A172 (cell line): ENCODE measurements at places on chromosomes 11 and 22. TPM values are rescaled to one million over a fixed set of nuclear protein-coding genes. Genes with fewer than 3 reads are reported as not detected.

DNA sequence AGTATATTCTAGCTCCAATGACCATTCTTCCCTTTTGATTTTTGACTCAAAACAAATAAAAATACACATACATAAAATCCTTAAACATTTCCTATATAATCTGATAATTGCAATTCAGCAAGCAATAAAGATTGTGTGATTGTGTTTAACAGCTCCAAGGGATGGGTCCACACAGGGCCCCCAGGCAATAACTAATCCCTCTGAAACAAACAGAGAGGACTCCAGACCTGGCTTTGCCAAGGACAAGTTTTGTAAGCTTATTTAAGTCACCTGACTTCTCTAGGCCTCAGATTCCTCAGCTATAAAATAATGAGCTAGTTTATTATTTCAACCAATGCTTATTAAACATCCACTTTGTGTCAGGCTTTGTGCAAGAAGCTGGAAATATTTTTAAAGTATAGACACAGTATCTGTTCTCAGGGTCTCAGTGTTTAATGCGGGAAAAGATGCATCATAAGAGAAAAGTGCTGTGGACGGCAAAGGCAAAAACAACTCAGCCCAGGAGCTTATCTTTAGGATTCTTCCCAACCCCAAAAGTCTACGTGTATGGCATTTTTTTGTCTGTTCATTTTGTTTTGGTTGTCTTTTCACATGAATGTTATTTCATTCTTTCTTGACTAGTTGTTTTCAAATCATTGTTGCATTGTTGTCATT, 20.1 kb downstream of the FZD4 start:
- no peak for DNase-seq

GRCh38 chr11:107732689-107733051, 20.8 kb upstream of the SLN start:
- DNase-seq: no peak

Gene PIH1D2
- total RNA-seq: 3.3 and 3.4 TPM in 2 replicates

DNA sequence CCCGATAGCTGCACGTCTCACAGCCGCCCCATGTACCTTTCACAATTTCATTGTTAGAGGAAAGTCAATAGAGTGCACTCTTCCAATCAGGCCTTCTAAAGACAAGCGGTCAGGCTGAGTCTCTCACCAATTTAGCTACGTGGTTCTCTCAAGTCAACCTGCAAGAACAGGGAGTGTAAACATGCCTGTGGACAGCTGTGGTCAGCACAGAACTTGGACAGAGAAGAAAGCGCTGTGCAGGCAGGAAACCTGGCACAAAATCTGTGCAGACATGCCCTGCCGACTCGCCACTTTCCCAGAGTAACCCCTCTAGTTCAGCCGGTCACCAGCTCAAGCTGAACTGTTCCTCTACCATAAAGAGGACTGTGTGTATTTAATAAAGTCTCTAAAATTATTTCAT, 39.5 kb downstream of the CHKA start:
- DNase-seq: no peak

DNA sequence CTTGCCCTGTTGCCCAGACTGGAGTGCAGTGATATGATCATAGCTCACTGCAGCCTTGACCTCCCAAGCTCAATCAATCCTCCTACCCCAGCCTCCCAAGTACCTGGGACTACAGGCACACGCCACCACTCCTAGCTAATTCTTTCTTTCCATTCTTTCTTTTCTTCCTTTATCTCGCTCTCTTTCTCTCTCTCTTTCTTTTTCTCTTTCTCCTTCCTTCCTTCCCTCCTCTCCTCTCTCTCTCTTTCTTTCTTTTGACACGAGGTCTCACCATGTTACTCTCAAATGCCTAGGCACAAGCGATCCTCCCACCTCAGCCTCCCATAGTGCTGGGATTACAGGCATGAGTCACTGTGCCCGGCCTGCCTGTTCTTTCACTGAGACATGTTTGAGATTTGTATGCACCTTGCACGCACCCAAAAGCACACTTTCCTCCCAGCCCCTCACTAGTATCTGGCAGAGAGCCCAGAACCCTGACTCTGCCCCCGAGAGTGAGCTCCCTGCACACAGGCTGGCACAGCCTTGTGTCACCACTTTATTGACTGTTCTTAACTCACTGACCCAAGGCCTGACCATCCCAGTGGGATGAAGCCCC, 56.8 kb downstream of the CD6 start:
- DNase-seq: no peak

Gene KRTAP5-11
- not detected in 2 replicates for total RNA-seq

DNA sequence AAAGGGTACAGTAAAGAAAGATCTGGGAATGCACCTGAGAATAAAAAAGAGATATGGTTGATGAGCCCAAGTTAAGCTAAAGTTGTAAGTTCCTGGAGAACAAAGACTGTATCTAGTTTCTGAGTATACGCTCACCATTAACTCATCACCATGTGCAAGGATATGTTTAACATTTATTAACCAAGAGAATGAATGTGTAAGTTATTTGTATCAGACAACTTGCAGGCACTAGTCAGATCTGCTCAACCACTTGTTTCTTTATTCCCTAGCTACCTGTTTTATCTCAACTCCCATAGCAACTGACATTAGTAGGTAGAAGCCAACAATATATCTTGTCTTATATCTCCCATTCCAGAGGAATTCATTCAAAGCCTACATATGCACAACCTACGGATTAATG, 74.9 kb upstream of the KCNA4 start:
- no peak for DNase-seq

GRCh38 chr11:107017433-107018218, 650 bp downstream of the GUCY1A2 start:
- peak; percentile 8 for DNase-seq

DNA sequence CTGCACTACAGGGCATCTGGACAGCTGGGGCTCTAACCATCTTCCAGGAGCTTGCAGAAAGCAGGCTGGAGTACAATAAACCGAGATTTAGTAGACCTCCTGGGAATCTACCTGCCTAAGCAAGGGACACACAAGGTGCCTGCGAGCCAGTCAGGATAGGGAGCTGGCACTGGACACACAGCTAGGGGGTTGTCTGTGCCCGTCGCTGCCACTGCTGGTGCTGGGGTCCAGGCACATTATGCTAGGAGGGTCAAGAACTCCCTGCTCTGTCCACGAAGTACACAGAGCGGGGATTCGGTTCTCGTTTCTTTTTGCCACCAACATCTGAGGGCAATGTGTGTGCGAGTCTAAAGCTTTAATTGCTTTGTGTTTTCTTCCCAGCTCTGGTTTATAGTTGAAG, 4.2 kb downstream of the RIC8A start:
- no peak for DNase-seq

GRCh38 chr11:34214961-34215805, 109.8 kb downstream of the NAT10 start:
- peak; percentile 96 for DNase-seq
